ENCODE measurements at places on chromosomes 13 and 19.

DNA sequence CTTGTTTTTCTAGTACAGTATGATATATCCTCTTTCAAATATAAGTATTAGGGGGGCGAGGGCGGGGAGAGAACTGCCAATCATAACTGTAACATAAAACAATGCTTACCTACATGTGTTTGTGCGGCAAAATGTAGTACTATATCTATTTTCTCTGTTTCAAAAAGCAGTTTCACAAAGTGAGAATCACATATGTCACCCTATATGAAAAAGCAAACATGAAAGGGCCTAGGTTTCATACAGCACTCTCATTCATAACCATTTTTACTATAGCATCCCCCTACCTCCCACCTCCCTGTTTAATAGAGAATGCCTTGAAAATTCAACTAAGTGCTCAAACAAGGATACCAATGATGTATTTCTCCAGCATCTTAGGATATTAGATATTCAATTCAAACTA, 5.2 kb downstream of the TGDS start:
- DNase-seq, result no peak

DNA sequence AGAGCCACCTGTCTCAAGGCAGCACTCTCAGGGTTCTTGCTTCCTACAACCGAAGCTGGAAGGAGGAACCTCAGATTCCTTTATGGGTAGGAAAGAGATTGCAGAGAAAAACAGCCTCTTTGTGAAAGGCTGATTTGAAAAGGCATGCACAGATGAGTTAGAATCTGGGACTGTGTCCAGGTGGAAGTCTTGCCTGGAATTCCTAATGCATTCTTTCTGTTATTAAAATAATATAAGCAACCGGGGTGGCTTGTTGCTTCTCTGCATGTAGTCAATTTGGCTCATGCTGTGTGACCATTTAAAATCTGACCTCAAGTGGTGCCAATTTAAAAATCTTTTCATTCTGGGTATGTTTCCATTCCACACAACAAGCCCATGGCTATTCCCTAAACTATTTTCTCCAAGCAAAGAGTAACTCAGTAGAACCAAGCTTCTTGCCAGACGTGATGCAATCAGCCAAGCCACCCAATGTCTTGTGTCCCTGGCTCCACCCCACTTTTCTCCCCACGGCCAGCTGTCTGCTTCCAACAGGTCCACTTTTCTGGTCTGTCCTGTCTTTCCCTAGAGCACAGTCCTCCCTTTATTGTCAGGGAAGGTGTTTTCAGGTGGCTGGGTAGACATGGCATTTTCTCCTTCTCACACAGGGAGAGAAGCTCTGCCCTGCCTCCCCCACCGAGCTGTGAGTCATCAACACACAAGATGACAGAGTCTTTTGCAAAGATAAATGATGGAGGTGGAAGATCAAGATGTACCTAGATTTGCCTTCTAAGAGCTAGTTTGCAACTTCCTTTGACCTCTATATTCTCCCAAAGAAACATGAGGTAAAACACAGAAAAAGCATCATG, 394.3 kb downstream of the FOXO1 start:
- peak; percentile 73 for DNase-seq

- no peak for DNase-seq
Measured at GRCh38 chr19:35220315-35220921, 8.1 kb downstream of the FAM187B start.

- DNase-seq, result no peak
Measured at GRCh38 chr13:28552288-28552687, 57.4 kb upstream of the FLT1 start.

DNA sequence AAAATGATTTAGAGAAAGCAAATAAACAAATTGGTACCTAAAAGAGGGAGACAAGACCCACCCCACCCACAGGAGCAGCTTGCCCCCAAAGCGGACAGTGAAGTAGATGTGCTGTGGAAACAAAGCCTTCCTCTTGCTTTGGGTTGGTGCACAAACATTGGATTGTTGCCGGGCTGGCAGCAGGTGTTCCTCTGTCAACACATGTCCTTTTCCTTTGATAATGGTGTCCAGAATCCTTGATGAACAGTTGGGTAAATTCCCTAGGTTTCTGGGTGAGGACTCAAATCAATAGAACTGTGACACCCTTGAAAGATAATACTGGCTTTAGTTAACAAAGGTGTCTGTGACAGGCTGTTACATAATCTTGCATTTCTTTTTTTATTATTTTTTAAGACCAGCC, 311.8 kb downstream of the SPRY2 start:
- no peak for DNase-seq

DNA sequence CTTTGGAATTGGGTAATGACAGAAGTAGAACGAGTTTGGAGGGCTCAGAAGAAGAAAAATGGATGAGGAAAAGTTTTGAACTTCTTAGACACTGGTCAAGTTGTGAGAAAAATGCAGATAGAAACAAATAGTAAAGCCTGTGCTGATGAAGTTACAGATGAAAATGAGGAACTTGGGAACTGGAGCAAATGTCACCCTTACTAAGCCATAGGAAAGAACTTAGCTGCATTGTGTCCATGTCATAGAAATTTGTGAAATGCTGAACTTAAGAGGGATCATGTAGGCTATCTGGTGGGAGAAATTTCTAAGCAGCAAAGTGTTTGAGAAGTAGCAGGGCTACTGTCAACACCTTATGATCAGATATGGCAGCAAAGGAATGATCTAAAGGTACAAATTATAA, 289.2 kb upstream of the PCDH9 start:
- DNase-seq, result no peak

- no peak for DNase-seq
Measured at GRCh38 chr19:57682226-57682766, 519 bp downstream of the ZNF551 start.

DNA sequence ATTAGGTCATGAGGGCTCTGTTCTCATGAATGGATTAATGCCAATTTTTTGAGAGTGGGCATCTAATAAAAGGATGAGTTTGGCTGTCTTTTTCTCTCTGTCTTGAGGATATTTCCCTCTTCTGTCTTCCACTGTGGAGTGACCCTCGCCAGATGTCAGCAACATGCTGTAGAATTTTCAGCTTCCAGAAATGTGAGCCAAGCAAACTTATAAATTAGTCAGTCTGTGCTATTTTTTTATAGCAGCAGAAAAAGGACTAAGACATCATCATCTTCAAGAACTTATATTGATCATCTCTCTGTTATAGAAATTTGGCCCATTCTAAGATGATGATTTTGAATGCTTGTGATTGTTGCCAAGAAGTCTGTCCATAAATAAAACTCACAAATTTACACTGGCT, 431.4 kb downstream of the FGF9 start:
- no peak for DNase-seq

DNA sequence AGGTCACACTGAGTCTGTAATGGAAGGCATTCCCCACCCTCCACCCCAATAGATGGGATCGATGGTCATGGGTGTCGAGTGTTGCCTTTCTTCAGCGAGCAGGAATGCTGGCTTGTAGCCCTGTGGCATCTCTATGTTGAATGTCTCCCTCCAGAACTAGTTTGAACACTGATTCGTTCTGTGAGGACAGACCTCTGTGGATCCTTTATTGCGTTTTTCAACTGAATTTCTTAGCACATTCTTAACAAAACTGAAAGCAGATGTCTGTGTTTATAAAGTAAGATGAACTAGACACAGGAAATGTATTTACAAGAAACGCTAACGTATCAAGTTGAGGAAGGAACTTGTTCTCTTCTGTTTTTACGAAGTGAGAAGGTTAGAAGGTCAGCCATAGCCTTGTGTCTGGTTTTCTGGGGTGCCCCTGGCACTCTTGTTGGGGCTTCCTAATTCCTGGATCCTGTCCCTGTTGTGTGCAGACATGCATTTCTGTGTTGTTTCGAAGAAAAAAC, 36.8 kb upstream of the TM9SF2 start:
- no peak for DNase-seq

DNA sequence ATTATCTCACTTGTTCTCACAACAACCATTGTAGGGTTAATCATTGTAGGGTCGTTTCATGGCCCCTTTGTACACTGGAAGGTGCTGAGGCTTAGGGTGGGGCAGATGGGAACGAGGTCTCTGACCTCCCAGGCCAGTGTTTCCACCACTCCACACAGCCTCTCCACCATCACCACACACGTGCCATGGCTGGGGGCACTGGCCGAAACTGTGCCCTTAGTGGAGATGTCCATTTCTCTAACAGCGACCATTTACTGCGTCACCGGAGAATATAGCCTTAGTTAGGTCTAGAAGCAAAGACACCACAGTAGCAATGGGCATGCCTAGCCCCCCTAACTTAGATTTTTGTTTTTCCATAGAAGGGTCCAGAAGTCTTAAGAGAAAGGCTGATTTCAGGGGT, 36.5 kb downstream of the COL4A1 start:
- no peak for DNase-seq

DNA sequence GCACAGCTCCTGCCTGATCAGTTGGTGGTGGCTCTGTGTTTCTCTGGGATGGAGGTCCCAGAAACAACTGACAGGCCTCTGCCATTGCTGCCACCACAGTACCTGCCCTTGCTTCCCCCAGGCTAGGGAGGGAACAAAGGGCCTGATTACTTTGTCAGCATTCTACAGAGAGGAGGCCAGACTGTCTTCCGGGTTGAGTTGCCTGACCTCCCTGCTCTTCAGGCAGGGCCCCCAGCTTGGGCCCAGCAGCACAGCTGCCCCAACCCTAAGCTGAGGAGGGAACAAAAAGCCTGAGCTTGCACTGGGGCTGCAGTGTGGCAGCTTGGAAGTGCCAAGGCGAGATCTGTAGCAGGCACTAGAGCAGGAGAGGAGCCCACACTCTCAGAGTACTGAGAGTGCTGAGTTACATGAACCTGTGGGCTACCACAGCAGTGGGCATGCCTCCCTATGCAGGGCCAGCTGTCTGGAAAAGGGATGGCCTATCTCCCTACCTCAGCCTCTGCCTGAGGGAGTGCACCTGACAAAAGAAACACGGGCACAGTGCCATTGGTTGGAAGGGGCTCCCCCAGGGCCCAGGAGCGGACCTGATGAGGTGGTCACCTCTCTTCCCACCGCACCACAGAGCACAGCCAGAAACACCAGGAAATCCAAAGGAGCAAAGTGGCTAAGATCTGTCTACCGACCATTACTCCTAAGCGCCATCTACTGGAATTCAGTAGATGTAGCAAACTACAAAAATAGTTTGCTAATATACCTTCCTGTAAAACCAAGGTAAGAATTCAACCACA, 24.4 kb downstream of the SLC25A15 start:
- peak; percentile 16 for DNase-seq

DNA sequence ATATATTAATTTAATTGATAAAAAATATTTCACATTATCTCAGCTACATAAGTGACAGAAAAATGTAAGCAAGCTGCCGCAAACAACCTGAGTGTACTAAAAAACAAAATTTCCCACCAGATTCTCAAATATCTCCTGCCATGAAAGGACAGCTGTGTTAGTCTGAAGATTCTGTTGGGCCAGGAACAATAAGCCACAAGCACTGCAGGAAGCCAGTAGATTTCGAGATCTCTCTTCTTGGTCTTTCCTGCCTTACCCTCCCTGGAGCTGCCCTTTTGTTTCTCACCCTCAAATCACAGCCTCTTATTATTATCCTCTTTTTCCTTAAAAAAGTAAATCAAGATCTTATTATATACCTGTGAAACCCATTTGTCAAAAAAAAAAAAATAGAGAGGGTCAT, 165.6 kb downstream of the EFNB2 start:
- DNase-seq, result no peak

GRCh38 chr13:94860981-94861407, 148.6 kb upstream of the SOX21 start:
- peak; percentile 6 for DNase-seq

DNA sequence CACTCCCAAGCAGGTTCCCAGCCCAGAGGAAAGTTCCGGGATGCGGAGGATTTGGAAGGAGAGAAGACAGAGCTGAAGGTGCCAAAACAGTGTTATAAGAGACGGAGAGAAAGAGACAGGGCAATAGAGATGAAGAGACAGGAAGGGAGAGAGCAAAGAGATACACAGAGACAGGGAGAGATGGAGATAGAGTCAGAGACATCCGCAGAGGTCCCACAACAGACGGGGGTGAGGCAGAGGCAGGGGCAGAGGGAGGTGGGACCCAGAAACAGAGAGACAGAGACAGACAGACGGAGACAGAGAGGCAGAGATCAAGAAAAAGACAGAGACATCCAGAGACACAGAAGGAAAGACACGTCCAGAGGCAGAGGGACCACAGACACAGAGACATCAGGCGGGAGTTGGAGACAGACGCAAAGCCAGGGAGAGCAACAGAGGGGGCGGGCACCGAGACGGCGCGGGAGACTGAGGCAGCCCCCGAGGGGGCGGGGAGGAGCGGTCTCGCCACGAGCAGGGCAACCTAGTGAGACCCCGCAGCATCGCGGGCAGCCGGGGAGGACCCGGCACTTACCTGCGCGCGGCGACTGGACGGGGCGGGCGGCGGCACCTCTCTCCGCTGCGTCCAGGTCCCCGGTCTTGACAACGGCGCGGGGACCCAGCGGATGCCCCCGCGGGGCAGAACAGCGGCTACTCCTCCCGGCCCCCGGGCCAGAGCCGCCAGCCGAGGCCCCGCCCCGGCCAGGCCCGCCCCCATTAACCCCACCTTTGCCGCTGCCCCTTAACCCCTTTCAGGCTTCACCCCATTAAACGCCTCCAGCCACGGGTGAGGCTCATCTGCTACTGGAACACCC, at the start of gene GPR4:
GPR4 (minus strand) TSS at position 689 of the 851 bp plus-strand sequence. CDS start 10,346 bp downstream, outside the sequence.
- no peak for DNase-seq

DNA sequence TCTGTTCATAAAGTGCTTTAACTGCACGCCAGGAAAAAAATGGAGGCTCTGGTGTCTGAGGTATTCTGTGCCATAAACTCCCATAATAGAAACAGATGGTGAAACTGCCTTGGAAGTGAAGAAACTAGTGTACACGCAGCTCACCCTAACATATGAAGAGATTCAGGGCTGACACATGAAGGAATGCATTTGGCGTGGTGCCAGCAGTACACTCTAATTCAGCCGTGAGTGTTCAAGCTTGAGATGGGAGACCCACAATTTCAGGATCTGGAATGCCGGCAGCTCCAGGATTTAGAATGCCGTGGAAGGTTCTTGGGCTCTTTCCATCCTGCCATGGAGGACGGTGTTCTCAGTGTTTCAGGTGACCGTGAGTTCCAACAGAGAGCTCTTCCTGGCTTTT, 478.4 kb downstream of the TSHZ3 start:
- DNase-seq, result no peak

- DNase-seq, result no peak
Measured at GRCh38 chr19:46766569-46767317, 20.5 kb upstream of the STRN4 start.

GRCh38 chr13:62014299-62014698, 598.6 kb upstream of the PCDH20 start:
- DNase-seq, result no peak

DNA sequence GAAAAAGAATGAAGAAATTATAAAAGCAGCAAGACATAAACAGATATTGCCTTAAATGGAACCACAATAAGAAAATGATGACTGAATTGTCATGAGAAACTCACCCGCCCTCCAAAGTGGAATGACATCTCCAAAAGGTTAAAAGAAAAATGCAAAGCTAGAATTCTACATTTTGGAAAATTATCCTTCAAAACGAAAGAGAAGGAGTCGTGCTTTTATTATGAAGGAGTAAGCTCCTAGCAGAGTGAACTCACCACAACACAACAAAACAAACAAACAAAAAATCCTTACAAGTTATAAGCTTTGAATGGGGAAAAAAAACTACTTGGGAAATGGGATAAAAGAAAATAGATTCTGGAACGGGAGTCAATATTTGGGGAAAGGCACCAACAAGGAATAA, 6.7 kb downstream of the SIGLEC14 start:
- no peak for DNase-seq

- no peak for DNase-seq
Measured at GRCh38 chr13:100962585-100962984, 288.0 kb upstream of the TMTC4 start.

- DNase-seq, result no peak
Measured at GRCh38 chr13:26787961-26788360, 27.4 kb upstream of the GPR12 start.
